Dermis blood vessel endothelial cell (primary cell): ENCODE measurements at places on chromosomes 16 and 17. TPM values are rescaled to one million over a fixed set of nuclear protein-coding genes. Genes with fewer than 3 reads are reported as not detected.

- DNase-seq = no peak
Observed at GRCh38 chr17:64718058-64718457, 56.0 kb upstream of the SMURF2 start.

Gene DNAJA3
- 41.0 and 58.9 TPM in 2 replicates for total RNA-seq

DNA sequence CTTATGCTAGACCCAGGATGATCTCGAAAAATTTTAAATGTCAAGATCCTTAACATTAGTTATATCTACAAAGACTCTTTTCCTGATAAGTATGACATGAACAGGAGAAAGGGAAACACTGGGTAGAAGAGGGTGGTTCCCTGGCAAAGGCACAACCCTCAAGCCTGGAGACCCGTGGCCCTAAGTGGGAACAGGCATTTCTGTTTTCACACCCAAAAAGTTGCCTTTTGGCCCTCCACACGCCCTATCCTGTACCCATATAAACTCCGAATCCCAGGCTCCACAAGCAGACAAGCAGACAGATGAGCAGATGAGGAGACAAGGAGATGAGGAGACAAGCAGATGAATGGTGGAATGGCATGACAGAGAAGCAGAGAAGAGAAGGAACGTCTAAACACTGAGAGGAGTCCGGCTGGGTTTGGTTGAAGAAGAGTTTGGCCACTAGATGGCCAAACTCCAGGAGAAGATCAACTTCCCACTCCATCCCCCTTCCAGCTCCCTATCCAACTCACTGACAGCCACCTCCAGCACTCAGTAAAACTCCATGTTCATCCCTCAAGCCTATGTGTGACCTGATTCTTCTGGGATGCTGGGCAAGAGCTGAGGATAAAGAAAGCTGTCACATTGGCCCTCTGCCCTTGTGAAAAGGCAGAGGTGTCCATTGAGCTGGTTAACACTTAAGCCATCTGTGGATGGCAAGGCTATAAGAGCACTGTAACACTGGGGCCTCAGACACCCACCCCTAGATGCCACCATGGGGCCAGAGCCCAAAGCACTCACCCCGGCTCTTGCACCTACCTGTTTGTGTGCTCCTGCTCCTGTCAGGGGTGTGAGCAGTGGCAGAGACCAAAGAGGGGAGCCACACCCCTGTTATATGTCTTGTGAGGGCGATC is 139.6 kb upstream of the FAM20A start:
- DNase-seq = no peak

DNA sequence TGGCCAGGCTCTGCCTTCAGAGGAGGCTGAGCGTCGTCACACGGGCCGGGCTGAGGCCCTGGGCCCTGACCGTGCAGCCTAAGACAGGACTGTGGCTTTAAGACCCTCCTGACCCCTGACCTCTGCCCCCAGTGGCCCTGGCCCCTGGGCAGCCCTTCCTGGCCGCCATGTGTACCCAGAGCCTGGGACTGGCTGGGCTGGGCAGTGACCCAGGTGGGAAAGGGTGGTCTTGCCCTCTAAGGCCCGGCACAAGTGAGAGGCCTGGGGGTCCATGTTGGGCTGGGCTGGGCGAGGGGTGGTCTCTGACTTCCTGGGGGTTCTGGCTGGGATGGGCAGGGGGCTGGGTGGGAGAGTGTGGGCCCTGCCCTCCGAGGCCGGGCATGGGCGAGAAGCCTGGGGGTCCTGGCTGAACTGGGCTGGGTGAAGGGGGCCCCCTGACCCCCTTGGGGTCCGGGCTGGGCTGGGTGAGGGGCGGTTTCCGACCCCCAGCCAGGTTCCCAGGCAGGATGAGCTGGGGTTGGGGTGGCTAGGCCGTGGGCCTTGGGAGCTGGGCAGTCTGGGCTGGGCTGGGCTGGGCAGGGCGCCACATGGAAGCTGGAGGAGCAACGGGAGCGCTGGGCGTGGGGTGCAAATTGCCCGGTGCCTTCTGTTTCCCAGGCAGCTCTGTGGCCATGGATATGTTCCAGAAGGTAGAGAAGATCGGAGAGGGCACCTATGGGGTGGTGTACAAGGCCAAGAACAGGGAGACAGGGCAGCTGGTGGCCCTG is at the start of gene CDK3:
CDK3 (plus strand) TSS at position 101 of the 767 bp plus-strand sequence; CDS start at position 672, 571 bp downstream.
- no peak for DNase-seq

Gene DHRS13
- total RNA-seq = 18.7 and 20.5 TPM in 2 replicates

Gene ZFP1
- 15.5 and 17.8 TPM in 2 replicates for total RNA-seq

- peak; percentile 52 for DNase-seq
Observed at GRCh38 chr17:3602499-3602898, 6.7 kb downstream of the TRPV1 start.

- no peak for DNase-seq
Observed at GRCh38 chr16:66205287-66206231, 160.9 kb upstream of the CDH5 start.

DNA sequence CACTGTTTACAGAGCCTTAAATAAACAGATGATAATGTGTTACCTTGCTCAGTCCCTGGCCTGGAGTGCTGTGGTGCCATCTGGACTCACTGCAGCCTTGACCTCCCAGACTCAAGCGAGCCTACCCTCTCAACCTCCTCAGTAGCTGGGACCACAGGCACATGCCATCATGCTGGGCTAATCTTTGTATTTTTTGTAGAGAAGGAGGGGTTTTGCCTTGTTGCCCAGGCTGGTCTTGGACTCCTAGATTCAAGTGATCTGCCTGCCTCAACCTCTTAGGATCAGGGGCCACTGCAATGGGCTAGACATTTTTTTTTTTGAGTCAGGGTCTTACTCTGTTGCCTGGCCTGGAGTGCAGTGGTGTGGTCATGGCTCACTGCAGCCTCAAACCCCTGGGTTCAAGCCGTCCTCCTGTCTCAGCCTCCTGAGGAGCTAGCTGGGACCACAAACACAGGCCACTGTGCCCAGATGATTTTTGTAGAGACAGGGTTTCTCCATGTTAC is 5.0 kb upstream of the NAGLU start:
- DNase-seq = no peak
